ENCODE measurements at places on chromosomes 3 and 15. TPM values are rescaled to one million over a fixed set of nuclear protein-coding genes. Genes with fewer than 3 reads are reported as not detected.

Gene PTPRG
- not detected for total RNA-seq

Gene OR5K2
- total RNA-seq, result not detected

Gene C2CD4A
- 0.07 TPM for total RNA-seq

Gene TRPM1
- not detected for total RNA-seq
